ENCODE measurements at places on chromosomes 12 and 14.

GRCh38 chr12:46108721-46109120, 118.3 kb upstream of the SCAF11 start:
- no peak for DNase-seq

- no peak for DNase-seq
Observed at GRCh38 chr14:61350427-61351270, 29.3 kb downstream of the PRKCH start.

GRCh38 chr12:52323001-52323400, 1.8 kb upstream of the KRT83 start:
- no peak for DNase-seq

DNA sequence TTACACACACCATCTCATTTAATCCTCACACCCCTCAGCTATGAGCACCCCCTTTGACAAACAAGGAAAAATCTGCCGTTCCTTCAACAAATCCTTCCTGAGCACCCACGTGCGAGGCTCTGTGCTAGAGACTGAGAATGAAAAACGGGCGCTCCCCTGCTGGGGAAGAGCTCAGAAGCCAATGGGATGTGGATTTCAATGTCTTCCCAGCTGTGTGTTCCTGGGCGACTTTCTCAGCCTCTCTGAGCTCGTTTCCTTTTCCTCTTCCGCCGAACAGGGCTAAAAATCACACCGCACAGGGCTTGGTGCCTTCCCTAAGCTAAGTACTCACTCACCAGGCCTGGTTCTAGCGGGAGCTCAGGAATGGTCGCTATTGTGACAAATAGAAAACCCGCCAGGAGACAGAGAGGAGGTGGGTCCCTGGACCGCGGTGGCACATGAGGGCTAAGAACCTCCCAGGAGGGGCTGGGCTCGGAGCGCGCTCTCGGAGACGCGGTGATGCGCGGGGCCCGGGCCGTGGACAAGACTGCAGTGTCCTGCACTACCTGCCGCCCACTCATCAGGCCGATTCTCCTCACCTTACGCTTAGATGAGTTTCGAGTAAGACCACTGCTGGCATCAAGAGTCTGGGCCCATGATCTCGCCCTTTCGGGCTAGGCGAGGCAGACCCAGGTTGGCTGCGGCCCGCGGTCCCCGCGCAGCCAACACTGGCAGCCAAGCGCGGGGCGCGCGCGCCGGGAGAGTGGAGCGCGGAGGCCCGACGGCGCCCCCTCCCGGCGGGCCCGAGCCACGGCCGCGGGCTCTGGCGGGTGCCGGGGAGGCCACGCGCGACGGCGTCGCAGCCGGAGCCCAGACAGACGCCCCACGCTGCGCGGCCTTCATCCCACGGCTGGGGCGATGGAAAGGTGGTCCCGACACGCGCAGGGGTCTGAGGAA, 17.0 kb downstream of the ZDHHC22 start:
- no peak for DNase-seq

- DNase-seq, result no peak
Observed at GRCh38 chr14:52129721-52130120, 60.9 kb upstream of the NID2 start.

DNA sequence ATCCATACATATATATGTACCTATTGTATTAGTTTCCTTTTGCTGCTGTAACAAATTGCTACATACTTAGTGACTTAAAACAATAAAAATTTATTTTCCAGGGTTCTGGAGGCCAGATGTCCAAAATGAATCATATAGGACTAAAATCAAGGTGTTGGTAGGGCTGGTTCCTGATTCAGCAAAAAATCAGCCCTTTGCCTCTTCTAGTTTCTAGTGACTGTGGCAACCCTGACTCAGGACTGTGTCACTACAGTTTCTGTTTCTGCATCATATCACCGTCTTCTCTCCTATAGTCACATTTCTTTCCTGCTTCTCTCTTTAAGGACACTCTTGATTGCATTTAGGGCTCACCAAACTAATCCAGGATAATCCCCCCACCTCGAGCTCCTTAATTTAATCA, 386.3 kb upstream of the TBX3 start:
- no peak for DNase-seq

- no peak for DNase-seq
Observed at GRCh38 chr14:91858536-91859275, 8.6 kb downstream of the TC2N start.

GRCh38 chr12:20601668-20602280, 93.4 kb upstream of the SLCO1C1 start:
- DNase-seq, result no peak

DNA sequence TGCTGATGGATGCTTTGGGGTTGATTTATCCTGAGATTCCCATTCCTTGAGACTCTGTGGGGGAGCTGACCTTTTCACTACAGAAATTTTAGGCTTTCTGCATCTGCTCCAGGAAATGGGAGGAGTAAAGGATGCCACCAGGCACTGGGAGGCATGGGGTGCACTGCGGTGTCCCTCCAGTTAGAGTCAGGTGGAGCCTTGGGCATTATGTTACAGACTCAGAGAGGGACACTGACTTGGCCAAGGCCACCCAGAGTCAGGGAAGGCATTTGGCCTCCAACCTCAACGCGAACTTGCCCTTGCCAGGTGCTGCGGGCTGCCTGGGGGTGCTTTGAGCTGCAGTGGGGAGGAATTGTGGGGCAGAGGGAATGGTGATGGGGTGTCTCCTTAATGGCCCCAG, 58.0 kb upstream of the TBX3 start:
- no peak for DNase-seq

DNA sequence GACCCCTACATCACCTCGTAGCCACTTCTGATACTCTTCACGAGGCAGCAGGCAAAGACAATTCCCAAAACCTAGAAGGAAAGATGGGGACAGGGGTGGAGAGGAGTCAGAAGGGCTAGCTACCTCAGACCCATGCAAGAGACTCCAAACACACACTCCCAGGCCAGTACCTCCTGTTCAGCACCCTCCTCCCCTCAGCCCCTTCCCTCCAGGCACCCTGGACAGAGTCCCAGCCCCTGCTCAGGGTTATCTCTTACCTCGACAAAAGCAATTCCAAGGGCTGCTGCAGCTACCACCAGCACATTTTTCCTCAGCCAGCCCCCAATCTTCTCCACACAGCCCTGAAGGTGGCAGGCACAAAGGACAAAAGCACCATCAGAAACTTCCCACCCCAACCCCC, 3.3 kb downstream of the CD63 start:
- no peak for DNase-seq

DNA sequence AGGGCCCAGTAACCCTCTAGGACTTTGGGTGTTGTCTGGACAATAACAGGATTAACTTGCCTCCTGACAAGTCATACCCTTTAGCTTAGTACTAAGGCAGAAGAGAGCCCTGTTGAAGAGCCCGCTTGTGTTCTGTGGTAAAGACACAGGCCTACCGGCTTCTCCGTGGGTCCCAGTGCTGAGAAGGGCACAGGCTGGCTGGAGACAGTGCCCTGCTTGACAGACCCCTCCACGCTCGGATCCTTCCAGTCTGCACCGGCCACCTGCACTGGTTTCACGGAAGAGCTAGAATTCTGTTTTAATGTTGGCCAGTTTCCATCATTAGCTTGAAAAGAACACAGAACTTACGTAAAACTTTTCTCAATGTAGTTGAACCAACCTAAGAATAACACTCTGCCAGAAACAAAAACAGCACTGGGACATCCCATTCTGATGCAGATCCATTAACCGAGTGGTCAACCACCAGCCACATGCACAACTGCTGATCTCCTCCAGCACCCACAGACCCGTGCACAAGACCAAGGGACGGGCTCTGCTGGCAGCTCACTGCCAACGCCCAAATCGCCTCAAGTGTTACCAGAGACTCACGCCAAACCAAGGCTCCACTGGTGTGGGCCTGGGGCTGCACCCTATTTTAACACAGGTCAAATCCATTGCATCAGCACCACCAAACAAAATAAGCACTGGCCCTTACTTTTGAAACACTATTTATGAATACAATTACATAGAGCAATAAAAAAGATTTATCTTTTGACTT, 27.1 kb downstream of the ZFYVE21 start:
- DNase-seq, result no peak

DNA sequence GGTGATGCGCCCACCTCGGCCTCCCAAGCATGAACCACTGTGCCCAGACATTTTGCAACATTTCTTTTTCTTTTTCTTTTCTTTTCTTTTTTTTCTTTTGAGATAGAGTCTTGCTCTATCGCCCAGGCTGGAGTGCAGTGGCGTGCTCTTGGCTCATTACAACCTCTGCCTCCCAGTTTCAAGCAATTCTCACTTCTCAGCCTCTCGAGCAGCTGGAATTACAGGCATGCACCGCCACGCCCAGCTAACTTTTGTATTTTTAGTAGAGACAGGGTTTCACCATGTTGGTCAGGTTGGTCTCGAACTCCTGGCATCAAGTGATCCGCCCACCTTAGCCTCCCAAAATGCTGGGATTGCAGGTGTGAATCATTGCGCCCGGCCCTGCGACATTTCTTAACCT, 7.6 kb upstream of the CDC42BPB start:
- DNase-seq, result no peak

DNA sequence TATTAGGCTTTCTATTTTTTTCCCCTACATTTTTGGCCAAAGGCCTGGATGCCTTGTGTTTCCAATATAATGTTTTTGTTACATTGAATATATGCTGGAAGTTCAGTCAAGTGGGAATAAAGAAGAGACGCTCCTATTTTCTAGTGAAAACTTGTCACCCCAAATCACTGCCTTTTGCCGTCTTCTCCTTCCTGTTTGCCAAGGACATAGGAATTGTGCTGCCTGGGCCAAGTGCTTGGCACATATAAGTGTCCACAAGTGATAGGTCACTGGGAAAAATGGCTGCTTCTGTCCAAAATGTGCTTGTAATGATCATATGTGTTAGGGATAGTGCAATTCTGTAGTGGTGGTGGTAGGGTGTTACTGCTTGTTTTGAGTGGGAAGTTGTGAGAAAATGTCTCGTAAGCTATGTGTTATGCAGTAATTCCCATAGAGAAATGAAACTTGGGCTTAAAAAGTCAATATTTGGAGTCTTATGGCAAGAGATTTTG, 11.6 kb upstream of the KCNJ8 start:
- DNase-seq, result no peak

GRCh38 chr12:109053382-109054123, 1.2 kb downstream of the USP30 start:
- DNase-seq, result no peak

DNA sequence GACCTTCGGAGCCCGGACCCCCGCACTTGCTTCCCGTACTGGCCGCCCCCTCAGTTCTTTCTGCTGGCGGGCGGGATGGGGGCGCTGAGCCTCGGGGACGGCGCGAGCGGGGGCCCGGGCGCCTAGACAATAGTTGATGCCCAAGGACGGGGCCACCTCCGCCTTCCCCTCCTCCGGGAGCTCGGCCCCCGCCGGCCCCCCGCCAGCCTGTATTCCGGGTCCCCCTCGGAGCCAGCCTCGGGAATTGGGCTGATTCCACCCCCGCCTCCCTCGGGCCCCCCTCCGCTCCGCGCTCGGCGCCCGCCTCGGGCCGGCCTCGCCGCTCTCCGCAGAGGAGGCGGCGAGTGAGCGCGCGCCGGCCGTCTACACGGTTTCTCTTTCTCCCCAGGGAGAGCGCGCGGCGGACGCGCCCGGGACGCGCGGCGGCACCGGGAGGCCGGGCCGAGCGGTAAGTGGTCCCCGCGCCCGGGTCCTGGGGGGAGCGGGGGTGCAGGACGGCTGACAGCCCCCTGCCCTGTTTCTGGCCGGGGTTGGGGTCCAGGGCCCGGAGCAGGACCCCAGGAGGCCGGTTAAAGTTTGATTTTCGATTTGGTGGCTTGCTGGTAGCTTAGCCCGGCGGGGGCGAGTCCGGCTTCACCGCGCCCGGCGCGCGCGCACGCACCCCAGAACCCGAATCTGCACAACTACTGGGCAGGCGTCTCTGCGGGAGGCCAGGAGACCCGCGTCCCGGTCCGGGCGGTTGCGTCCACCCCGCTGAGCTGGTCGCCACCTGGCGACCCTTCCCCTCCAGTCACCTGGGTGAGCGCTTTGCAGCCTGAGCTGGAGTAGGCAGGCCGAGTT, 413.7 kb downstream of the PCNX1 start:
- DNase-seq, result peak; percentile 12

DNA sequence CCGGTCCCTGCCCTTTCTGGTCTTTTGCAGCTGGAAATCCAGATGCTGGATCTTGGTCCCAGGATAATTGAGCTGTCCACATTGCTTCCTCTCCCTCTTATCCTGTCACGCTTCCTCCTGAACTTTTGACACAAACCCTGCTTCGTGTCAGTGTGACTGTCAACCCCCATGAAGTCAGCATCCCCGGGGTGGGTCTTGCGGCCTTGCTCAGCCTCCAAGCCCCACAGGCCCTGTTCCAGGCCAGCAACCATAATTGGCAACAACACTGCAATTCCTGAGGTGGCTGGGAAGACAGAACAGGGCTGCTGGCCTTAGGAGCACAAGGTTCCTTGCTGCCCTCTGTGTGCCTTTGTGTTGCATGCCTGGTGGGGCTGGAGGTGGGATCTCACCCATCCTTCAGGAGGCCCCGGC, 74.9 kb downstream of the NTF3 start:
- no peak for DNase-seq

GRCh38 chr14:55761651-55762050, 181.6 kb downstream of the KTN1 start:
- no peak for DNase-seq

GRCh38 chr14:68308726-68309520, 483.9 kb downstream of the ZFP36L1 start:
- DNase-seq, result no peak

Data from activated CD8-positive, alpha-beta memory T cell treated with anti-CD3 and anti-CD28 coated beads for 1 hour (primary cell).